ENCODE measurements at places on chromosomes 6 and 20.
A peak's percentile ranks its signal among the peaks of the same experiment; 100 is the strongest.

GRCh38 chr6:7933794-7934193 is 23.2 kb upstream of the TXNDC5 start:
- no peak for DNase-seq

DNA sequence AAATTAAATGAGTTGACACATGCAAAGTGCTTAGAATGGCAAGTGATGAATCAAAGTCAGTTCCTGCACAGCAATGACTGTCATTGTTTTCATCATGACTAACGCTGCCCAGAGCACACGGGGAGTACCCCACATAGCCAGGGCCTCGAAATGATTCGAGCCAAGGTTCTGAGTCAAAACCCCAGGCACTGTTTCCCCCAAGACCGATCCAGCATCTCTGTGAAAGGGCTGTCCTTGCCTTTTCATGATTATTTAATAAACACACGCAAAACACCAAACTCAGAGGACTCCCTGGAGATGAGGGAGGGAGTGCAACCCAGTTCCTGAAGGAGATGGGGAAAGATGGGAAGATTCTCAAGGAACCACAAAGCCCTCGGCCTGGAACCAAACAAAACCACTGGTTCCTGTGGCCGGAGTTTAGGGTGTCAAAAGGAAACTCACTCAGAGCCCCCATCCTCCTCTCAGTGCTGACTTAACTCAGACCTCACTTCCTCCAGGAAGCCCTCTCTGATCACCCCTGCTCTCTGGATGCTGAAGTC is 3.8 kb downstream of the PREX1 start:
- peak; percentile 83 for DNase-seq

DNA sequence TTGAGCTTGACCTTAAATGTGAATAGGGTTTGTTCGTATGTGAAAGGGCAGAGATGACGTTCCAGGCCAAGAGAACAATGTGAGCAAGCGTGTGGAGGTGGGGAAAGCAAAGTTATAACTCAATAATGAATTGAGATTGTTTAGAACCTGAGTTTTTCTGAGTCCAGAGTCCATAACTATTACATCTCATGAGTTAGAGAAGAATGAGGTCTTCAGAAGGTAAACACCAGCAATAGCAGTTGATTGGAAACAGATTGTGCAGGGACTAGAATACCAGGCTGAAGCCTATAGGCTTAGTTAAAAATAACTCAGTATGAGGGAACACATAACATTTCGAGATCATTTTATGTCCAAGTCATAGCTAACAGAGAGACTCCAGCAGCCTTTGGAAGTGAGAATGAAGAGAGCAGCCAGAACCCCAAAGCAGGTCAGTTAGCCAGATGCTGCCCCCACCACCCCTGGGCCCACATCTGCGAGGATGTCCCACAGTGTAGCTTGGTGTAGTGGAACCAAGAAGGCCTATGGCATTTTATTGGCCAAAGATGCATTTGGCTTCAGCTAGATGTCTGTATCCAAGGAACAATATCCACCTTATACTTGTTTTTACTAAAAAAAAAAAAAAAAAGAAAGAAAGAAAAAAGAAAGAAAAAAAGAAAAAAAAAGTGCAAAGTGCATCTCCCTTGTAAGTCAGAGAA is 121.7 kb downstream of the TNFRSF21 start:
- DNase-seq = no peak

DNA sequence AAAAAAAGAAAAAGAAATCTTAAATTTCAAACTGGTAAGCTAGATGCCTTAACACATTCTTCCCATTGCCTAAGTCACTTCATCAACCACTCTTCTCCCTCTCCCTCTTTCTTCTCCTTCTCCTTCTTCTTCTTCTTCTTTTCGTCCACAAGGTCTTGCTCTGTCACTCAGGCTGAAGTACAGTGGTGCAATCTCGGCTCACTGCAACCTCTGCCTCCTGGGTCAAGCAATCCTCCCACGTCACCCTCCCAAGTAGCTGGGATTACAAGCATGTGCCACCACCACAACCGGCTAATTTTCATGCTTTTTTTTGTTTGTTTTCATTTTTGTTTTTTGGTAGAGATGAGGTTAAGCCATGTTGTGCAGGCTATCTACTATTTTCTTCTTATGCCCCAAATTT is 60.2 kb downstream of the GPR63 start:
- DNase-seq = no peak

GRCh38 chr20:19009081-19009688 is 195.6 kb downstream of the SCP2D1 start:
- DNase-seq = no peak

DNA sequence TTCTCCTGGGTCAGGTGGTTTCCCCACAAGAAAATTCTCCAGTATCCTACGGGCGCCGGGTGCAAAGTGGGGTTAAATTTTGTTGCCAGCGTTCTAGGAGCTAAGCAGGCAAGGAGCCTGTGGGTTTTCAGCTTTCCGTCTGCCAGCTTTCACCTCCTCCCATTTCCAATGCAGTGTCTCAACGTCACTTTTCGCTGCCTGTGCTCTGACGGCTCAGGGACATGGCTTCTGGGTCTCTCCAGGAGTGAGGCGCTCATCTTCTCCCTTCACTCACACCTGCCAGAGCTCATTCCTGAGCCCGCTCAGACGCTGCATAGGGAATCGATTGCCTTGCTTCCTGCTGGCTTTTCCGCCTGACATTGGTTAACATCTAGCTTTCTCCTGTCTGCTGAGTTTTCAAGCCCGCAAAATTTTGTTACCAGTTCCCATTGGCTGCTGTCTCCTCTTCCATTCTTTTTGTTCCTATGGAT is 7.3 kb upstream of the NAA20 start:
- DNase-seq = no peak

DNA sequence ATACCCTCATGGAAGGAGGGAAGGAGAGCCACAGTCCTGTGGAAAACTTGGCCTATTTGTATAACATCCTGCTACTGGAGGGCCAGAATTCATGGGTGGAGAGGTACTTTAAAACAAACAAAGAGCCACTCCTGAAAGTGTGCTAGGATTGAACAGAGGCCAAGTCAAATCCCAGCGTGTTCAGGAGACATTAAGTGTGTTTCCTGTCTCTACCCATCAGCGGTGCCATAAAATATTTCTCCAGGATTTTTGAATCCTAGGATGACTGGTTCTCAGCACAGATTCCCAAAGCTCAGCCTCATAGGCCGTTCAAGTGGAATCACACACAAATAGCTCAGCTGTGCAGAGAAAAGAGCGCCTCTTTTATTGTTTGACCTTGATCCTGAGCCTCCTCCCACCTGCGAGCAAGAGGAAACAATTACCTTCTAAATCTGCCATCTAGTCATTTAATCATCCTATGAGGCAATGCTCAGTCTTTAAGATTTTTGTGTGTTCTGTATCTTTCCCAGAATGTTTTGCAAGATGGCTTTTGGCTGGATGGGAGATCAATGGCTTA is 31.8 kb upstream of the RALGAPA2 start:
- DNase-seq = no peak

GRCh38 chr6:112525749-112526148 is 178.6 kb downstream of the RFPL4B start:
- no peak for DNase-seq

- no peak for DNase-seq
These were observed 1.8 kb downstream of the NANP start for GRCh38 chr20:25622049-25622448.

DNA sequence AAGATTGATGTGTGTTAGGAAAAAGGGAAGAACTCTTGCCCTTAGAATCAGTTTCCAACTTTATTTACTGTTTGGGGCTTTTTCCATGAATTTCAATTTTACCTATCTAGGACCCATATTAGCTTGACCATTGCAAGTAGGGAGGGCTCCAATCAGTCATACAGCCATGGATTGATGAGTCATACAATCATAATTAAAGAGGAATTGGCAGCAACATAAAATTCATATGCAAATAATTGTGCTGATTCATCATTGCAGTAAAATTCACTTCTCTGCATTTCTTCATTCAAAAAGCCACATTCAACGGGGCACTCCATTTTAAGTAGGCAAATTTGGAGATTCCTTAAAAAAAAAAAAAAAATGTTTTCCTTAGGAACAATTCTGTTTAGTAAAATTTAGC is 1016.4 kb downstream of the KIF16B start:
- no peak for DNase-seq

GRCh38 chr20:62430311-62430853 is 3.0 kb upstream of the RBBP8NL start:
- no peak for DNase-seq

- no peak for DNase-seq
These were observed 42.4 kb downstream of the NDRG3 start for GRCh38 chr20:36703530-36703929.

DNA sequence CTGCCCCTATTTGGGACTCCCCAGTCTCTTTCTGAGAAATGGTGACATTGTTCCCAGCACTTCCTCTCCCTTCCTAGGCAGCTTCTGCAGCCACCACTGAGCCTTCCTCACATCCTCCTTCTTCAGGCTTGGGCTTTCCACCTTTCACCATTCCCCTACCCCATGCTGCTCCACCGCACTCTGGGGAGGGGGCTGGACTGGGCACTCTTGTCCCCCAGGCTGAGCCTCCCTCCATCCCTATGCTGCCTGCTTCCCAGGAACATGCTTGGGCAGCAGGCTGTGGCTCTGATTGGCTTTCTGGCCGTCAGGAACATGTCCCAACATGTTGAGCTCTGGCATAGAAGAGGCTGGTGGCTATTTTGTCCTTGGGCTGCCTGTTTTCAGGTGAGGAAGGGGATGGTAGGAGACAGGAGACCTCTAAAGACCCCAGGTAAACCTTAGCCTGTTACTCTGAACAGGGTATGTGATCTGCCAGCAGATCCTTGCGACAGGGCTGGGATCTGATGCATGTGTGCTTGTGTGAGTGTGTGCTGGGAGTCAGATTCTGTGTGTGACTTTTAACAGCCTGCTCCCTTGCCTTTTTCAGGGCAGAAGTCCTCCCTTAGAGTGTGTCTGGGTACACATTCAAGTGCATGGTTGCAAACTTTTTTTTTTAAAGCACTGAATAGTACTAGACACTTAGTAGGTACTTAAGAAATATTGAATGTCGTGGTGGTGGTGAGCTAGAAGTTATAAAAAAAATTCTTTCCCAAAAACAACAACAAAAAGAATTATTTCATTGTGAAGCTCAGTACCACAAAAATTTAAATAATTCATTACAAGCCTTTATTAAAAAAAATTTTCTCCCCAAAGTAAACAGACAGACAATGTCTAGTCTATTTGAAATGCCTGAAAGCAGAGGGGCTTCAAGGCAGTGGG is 2.1 kb upstream of the CDKN1A start:
- DNase-seq = no peak

DNA sequence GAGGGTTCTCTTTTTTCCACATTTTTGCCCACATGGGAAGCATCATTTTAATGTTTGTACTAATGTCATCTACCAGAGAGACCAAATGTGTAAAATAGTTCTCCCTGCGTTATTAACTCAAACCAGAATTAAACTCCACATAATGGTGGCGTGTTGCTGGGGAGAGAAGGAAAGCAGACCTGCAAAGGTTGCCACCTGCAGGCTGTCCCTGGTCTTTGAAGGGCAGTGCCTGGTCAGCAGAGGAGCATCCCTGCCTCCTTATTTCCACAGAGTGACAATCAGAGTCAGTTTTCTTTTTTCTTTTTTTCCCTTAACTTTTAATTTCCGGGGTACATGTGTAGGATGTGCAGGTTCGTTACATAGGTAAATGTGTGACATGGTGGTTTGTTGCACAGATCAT is 214.5 kb downstream of the TBX18 start:
- DNase-seq = no peak

DNA sequence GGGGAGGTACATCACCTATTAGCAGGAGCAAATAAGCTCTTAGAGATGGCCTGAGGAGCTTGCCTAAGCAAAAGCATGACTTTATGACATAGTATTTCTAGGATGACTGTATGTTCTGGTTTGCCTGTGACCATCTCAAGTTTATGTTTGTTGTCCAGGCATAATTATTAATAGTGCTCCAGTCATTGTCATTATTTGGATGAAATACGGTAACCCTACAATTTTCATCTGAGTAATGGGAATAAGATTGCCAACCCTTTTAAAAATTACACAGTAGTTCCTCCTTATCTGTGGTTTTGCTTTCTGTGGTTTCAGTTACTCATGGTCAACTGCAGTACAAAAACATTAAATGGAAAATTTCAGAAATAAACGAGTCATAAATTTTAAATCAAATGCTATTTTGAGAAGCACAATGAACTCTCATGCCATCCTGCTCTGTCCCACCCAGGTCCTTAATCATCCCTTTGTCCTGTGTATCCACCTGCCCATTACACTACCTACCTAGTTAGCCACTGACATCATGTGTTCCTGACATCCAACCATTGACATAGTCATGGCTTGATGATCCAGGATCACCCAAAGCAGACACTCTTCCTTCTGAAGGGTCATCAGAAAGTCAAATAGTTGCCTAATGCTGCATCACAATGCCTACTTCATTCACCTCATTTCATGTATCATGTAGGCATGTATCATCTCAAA is 27.0 kb upstream of the TFB1M start:
- no peak for DNase-seq

- no peak for DNase-seq
These were observed 5.7 kb downstream of the MAP3K7 start for GRCh38 chr6:90581146-90581545.

- no peak for DNase-seq
These were observed 303 bp downstream of the ILRUN start for GRCh38 chr6:34696189-34696738.

DNA sequence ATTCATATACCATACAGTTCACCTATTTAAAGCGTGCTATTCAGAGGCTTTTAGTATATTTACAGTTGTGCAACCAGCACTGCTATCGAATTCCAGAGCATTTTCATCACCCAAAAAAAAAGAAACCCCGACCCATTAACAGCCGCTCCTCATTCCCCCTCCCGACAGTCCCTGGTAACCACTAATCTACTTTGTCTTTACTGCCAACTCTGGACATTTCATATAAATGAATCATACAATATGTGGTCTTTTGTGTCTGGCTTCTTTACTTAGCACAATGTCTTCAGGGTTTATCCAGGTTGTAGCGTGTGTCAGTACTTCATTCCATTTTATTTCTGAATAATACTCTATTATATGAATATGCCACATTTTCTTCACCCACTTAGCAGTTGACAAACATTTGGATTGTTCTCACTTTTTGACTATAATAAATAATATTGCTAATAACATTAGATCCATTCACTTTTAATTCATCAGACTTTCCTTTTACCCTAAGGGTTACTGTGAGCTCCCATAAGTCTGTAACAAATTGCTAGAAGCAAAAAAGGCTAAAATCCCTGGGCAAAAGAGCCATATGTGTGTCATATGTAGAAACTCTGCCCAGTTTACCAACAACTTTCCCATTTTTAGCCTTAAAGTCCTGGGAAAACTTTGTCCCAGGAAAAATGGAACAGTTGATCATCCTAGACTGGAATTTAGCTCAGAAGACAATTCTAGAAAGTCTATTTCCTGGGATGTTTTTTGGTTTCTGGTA is 23.2 kb upstream of the ROS1 start:
- DNase-seq = peak; percentile 48

DNA sequence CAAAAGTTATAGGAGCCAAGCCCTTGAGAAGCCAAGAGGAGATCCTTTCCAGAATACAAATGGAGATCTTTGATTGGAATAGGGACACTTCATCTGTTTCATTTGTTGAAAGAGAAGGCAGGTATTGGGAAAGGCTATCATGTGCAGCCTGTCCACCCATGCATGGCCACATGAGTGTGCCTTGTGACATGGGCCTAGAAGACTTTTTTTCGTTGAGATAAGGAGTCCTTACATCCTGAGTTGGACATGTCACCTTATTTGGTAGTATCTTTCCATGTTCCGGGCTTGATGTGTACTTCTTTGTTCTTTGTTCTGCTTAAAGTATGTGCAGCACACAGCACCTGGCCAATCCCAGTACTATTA is 42.1 kb upstream of the SYNCRIP start:
- DNase-seq = no peak

GRCh38 chr6:23218751-23219150 is 649.4 kb downstream of the HDGFL1 start:
- no peak for DNase-seq

GRCh38 chr6:4169028-4169789 is 33.8 kb upstream of the ECI2 start:
- DNase-seq = no peak

GRCh38 chr6:19408331-19408730 is 428.8 kb upstream of the ID4 start:
- DNase-seq = no peak

Measured in T1000 (cell line).